ENCODE measurements at places on chromosomes 12 and 14.

DNA sequence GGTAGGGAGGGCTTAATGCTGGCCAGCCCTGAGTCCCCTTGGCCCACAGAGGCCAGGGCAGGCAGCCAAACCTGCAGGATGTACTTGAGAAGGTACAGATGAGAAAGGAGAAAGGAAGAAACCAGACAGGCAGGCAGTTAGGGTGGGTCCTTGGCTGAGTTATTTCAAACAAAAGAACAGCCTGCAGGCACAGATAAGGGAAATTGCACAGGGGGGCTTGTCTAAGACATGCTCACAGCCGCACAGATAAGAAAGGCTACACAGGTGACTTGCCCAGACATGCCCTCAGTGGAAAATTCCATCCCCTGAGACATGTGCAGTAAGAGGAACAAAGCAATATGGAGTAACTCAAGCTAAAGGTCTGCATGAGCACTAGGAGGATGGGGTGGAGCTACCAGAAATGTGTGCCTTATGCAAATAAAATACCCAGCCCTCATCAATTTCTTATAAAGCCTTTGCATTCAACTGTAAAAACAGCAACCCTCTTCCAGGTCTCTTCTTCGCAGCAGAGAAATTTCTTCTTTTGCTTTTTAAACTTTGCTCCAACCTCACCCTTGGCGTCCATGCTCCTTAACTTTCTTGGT, 158.2 kb upstream of the RGS6 start:
- DNase-seq = no peak

- no peak for DNase-seq
These were observed 1.4 kb upstream of the FOXN4 start for GRCh38 chr12:109310247-109311125.

DNA sequence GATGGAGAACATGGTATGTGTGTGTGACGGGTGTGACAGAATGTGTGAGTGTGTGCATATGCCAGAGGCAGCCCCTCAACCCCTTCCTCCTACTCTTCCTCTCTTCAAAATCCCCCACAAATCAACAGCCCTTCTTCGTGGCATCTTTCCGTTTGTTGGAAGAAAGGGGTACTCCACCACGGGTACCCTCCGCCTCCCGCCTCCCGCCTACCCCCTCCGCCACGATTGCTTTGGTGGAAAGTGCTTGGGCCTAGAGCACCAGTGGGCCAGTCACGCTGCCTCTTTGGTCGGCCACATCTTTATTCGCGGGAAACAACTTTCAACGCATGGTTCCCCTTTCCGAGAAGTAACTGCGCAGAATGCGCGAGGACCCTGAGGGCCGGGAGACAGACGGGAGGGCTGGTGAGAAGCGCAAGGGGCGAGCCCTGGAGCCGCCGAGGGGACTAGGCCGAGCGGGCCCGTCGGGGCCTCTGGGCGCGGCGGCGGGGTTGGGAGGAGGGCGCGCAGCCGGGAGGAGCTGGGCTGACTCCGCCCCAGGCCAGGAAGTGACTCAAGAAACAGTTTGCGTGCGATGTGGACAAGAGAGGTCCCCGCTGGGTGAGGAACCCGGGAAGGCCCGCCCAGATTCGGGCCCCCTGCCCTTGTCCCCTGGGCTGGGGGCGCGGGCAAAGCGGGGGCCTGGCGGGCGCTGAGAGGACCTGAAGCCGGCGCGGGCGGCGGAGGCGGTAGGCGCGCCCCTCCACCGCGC, at the start of the genes CBLN3 and KHNYN:
TSS of gene CBLN3 (minus strand) at position 274 of the 748 bp plus-strand sequence. CDS start 614 bp downstream, outside the sequence.
TSS of gene KHNYN (plus strand) at position 560 of the 748 bp plus-strand sequence. CDS start 777 bp downstream, outside the sequence.
- peak; percentile 83 for DNase-seq

GRCh38 chr14:22282949-22283348, 306.1 kb downstream of the DAD1 start:
- DNase-seq = no peak

GRCh38 chr12:53227836-53228235, 4.2 kb downstream of the RARG start:
- no peak for DNase-seq

GRCh38 chr14:105061428-105062047, 3.7 kb downstream of the GPR132 start:
- DNase-seq = no peak

GRCh38 chr12:118052324-118053070, 8.5 kb downstream of the WSB2 start:
- DNase-seq = peak; percentile 94

GRCh38 chr12:5626151-5626550, 194.2 kb downstream of the NTF3 start:
- DNase-seq = no peak

GRCh38 chr14:104604458-104605449, at the start of gene TMEM179:
TSS of gene TMEM179 (minus strand) at chr14:104604772. CDS start at chr14:104604741, 31 bp downstream.
- DNase-seq = no peak

GRCh38 chr14:56976211-56976610, 165.9 kb upstream of the OTX2 start:
- no peak for DNase-seq

- DNase-seq = no peak
These were observed 28.7 kb upstream of the CCND2 start for GRCh38 chr12:4244868-4245267.

DNA sequence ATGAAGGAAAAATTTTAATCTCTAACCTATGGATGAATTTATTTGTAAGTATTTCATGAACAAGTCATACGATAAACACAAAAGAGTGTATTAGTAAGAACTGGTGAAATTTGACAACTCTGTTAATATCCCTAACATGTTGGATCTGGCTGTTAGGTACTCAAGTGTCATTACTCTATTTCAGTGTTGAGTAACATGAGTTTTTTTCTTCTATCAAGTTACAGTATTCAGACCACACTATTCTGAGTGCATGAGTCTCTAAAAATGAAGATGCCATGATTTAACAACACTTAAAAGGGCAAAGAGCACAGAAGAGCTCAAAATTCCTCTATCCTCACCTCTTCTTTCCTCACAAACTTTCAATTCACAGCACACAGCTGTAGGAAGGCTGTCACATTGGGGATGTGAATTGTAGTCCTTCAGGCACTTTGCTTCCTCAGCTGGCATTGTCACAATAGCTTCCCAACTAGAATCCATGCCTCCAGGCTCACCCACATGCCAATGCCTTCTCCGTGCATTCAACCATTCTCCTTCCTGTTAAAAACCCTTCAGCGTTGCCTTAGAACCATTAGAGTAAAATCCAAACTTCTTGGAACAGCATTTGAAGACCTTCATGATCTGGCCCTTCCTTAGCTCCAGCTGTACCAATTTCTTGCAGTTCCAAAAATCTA, 73.7 kb upstream of the DBX2 start:
- DNase-seq = no peak

- no peak for DNase-seq
These were observed 26.9 kb upstream of the MYBPC1 start for GRCh38 chr12:101567918-101568317.

DNA sequence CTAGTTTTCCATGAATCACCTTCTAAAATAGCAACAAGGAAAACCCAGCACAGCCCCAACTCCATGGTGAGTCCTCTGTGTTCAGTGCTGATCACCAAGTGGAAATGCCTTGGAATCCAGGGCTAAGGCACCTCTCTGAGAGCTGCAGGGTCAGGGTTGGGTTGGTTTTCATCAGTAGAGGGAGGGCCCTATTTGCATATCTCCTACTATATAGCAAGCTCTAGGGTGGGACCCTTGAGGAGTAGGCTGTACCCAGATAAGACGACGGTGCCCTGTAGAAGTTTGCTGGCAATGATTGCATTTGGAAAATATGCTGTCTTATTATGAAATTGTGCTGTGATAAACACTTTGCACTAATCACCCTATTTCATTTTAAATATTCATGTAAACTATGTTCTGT, 1011.8 kb downstream of the TMEM121 start:
- DNase-seq = no peak

GRCh38 chr12:26647088-26647487, 185.9 kb downstream of the ITPR2 start:
- no peak for DNase-seq

DNA sequence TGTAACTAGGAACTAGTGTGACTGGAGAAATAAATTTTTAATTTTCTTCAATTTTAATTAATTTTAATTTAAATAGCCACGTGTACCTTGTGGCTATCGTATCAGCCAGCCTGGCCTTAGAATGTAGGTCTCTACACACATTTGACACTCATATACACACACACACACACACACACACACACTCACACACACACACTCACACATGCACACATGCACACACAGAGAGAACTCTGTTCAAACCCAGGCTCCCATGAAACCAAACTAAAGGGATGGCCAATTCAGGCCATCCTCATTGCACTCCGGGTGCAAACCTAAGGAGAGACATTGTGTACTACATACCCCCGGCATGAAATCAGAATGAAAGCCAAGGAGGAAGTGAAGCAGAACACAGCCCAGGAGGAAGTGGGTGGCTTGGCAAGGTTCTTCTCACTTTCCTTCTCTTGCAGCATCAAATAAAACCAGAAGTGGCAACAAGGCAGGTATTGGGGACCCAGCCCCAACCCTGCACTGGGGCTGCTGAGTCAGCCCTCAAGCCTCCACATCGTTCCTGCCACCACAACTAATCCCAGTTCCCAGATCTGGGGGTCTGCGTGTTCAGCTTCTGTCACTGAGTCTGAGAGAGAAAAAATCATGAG, 26.2 kb upstream of the CHPT1 start:
- DNase-seq = no peak

DNA sequence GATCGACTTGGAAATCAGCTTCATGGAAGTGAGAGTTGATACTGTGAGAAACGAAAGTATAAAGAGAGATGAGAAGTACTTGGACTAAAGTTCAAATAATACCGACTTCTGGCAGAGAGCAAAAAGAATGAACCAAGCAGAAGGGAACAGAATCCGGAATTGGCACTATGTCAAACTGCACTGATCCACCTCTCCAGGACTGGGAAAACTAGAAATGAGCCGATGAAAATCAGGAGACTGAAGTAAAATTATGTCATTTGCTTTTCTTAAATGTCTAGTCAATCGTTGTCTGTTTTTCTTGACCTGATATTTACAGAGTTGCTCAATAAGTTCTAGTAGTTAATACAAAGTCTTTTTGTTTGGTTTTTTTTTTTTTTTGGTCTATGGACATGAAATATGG, 163.0 kb upstream of the FOXG1 start:
- no peak for DNase-seq

DNA sequence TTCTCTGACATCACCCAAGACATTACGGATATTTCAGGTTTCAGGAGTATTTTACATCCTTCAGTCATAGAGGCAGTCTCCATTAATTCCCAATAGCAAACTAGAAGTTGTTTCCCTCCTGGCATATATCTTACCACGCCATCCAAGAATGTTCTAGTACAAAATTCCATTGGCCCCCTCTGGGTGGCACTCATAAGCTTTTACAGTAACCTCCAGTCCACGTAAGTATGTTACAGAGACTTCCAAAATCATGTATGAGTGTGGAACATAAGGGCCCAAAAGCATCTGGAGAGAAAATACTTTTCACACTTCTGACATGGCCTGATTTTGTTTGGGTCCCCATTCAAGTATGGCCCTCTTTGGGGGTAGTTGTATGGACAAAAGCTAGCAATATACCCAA, 58.1 kb upstream of the DHRS4 start:
- no peak for DNase-seq
